ENCODE measurements at places on chromosomes 5 and 9. TPM values are rescaled to one million over a fixed set of nuclear protein-coding genes. Genes with fewer than 3 reads are reported as not detected.

DNA sequence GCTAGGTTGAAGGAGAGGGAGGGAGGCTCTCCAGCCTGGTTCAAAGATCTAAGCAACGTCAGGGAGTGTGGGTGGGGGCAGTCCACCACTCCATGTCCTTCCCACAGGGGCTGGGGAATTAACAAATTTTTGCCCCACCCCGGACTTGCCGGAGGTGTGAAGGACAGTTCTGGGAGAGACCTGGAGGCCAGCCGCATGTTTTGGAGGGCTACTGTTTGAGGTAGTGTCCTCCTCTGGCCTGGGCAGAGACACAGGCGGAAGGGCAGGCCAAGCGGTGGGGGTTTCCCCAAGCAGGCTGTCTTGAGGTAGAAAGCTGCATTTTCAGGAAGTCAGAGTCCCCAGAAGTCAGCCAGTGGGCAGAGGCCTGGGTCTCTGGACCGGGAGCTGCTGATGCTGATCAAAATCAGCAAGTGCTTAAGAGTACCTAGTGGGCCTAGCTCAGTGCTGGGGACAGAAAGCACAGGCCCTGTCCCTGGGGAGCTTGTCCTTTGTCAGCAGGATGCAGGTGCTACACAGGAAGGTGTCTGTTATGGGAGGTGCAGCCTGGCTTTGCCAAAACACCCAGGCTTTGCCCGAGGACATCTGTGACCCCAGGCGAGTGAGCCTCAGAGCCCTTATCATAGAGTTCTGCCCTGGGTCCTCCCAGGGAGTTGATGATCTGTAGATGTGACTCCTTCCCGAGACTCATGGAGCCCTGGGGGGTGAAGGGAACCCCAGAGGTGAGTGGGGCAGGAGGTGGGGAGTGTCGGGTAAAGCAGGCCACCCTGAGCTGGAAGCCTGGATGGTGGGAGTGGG, 18.5 kb downstream of the JADE2 start:
- DNase-seq = no peak

DNA sequence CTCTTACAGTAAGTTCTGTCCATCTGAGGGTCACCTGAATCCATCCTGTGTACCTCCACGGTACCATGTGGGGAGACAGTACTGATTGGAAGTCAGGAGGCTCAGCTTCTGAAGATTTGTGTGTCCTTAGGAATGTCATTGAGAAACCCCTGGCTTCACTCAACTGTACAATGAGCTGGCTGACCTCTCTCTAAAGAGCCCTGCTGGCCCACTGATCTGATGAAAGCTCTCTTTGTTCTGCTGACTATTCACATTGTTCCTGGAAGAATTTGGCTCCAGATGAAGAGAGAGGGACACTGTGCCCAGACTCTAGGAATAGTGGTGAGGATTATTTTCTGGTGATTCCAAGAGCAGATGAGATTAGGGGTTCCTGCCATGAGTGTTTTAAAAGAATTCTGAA, 141.2 kb downstream of the LURAP1L start:
- peak; percentile 47 for DNase-seq

DNA sequence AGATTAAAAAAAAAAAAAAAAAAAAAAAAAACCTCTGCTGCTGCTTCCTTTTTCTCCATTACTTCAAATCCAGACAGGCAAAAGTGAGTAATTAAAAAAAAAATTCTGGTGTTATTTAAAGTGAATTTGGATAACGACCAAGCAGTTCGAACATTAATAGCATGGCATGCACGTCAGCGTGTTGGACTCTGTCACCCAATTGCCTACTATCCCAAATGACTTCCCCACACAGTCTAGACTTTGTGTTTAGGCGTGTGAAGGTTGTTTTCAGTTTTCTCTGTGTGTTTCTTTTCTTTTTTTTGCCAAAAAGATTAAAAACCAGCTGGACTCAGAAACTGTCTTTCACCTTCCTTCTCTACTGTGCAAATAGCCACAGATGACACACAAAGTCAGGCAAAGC, 321.4 kb downstream of the MSX2 start:
- DNase-seq = no peak

DNA sequence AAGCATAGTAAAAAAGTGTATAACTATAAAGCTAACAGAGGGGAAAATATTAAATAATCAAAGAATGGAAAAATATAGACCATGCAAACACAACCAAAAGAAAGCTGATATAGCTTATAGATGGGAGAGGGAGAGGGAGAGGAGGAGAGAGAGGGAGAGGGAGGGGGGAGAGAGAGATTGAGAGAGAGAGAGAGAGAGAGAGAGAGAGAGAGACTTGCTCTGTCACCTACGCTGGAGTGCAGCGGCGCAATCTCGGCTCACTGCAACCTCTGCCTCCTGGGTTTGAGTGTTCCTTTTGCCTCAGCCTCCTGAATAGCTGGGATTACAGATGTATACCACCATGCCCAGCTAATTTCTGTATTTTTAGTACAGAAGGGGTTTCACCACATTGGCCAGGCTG, 110.6 kb downstream of the RAPGEF6 start:
- no peak for DNase-seq

GRCh38 chr5:117701062-117701461, 1126.4 kb upstream of the SEMA6A start:
- no peak for DNase-seq

Gene TICAM2
- polyA plus RNA-seq = 6.1 TPM

Measured in muscle of leg (tissue), 16 donors.